Fibroblast of villous mesenchyme (primary cell): ENCODE measurements at places on chromosomes 1 and 21. TPM values are rescaled to one million over a fixed set of nuclear protein-coding genes. Genes with fewer than 3 reads are reported as not detected.

The C4BPA gene
- not detected in 2 replicates for total RNA-seq

The COL8A2 gene
- 4.7 and 6.8 TPM in 2 replicates for total RNA-seq

The IQGAP3 gene
- 20.9 and 24.2 TPM in 2 replicates for total RNA-seq

The GPR25 gene
- not detected in 2 replicates for total RNA-seq

The RNU1-2 gene
- under 0.01 TPM in 1 of 2 replicates, not detected in the other for total RNA-seq

The PERM1 gene
- under 0.01 and 0.43 TPM in 2 replicates for total RNA-seq

The BARHL2 gene
- total RNA-seq = not detected in 2 replicates

The KCNJ15 gene
- total RNA-seq = under 0.01 TPM in 2 replicates
